ENCODE measurements at places on chromosomes 7 and 10.

DNA sequence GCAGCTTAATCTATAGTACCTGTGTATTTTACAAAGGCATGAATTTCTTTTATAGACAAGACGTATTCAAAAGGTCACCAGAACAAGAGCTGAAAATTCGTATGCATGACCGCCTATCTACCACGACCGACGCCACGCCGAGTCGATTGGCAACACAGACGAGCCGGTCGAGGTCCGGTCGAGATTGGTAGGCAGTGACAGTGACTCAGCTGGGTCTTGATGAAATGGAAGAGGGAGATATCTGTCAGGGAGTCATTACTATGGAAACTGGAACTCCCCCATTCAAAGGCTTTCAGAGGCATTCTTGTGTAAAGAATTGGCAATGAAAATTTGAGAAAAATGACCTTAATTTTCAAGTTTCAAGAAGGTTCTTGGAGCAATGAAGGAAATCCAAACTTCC is 2.1 kb downstream of the ATP5MK start:
- DNase-seq = no peak

- no peak for DNase-seq
These were observed 92.7 kb upstream of the GPR26 start for GRCh38 chr10:123573236-123574108.

DNA sequence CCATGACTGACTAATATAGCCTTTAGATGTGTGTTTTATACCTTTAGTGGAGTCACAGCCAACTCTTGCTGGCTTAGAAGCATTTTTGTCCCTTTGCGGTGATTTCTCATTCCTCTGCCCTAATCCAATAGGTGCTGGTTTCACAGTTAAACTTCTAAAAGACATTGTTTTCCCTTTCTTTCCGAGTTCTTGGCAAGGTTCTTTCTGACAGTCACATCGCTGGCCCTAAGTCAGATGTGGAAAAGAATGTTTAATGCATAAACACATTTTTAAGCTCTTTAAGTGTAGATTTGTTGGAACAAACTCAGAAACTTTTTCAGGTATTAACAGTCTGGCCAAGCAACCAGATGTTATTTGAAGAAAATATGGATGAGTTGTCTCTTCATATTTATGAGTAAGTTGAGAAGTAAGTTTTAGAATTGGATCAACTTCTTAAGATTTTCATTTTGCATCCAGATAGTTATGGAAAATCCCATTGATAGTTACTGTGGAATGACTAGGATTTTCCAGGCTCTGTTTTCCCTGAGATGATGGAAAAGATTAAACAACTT is 4.1 kb downstream of the EPDR1 start:
- no peak for DNase-seq

GRCh38 chr7:77893813-77894212 is 95.2 kb downstream of the PHTF2 start:
- peak; percentile 26 for DNase-seq

- no peak for DNase-seq
These were observed 732.8 kb downstream of the POM121L12 start for GRCh38 chr7:53768186-53768585.

GRCh38 chr10:51052163-51052562 is 22.1 kb upstream of the PRKG1 start:
- no peak for DNase-seq

GRCh38 chr7:135512135-135512887 is 2.4 kb upstream of the CNOT4 start:
- DNase-seq = no peak

- peak; percentile 96 for DNase-seq
These were observed 608 bp downstream of the HHEX start for GRCh38 chr10:92690211-92690914.

- no peak for DNase-seq
These were observed 87.9 kb downstream of the TPK1 start for GRCh38 chr7:144747936-144748335.

GRCh38 chr10:18059826-18060559 is 80.2 kb upstream of the CACNB2 start:
- no peak for DNase-seq

GRCh38 chr7:49102411-49102810 is 178.1 kb downstream of the CDC14C start:
- no peak for DNase-seq

DNA sequence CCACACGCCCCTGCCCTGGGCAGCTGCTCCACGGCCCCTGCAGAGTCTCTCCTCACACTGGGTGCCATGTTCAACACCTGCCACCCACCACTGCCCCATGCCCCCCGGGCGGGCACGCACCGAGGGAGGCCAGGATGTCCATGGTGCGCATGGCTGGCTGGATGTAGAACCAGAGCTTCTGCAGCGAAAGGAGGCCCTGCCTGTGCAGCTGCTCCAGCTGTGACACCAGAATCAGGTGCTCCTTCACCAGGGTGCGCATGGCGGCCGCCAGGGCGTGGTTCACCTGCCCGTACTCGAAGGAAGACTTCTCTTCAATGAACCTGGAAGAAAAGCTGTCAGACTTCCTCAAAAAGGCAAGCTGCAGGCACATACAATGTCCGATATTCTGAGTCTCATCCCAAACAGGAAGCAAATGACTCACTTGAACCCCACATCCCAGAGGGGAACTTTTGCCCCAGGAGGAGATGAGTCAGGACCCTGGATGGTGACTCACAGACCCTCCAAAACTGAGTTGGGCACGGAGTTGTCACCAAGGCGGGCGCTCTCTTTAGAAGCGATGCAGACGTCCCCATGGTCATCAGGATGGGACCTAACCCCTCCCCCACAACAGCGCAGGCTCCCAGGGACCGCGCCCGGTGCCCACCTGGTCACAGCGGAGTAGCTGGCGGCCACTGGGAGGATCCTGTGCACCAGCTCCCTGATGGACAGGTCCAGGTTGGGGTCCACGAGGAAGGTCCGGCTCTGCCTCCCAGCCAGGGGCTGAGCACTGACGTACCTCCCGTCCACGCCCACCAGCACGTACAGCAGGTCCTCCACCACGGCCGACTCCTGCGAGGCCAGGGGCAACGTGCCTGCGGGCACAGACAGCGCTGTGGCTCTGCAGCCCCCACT is 15.5 kb downstream of the TUBGCP2 start:
- DNase-seq = peak; percentile 99

DNA sequence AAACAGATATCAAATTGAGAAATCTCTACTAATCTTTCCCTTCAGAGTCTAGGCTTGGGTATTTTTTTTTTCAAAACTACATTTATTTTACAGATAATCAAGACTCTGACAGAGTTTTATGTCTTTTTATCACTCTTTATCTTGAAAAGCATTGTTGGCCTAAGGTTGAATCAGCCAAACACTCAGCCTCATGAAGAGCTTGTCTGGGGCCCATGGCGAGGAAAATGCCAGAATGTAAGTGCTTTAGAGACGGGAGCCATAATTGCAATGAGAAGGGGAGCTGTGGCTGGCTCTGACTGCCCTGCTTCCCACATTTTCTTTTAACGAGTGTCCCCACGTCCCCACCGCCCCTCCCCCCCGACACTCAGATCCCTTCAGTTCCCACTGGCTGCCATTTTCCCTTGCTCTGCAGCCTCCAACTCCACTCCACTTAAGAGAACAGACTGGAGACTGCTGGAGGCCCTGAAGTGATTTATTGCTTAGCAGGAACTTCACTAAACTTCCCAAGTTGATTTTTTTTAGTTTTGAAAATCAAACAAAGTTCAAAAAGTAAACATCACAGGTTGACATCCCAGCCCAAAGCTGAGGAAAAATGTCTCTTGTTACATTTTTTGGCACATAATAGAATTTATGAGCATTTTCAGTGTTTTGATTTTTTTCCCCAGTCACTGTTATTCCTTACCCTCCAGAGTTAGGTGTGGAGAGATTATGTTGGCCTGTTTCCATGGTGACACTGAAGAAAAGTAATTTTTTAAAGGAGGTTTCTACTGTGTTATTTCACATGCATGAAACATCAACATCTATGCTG is 637.5 kb upstream of the GALNT17 start:
- DNase-seq = no peak

All from osteoblast (primary cell).